ENCODE measurements at places on chromosomes 1 and 21.
A peak's percentile ranks its signal among the peaks of the same experiment; 100 is the strongest.

GRCh38 chr1:76543495-76543894, 323.8 kb upstream of the ST6GALNAC5 start:
- DNase-seq = no peak

DNA sequence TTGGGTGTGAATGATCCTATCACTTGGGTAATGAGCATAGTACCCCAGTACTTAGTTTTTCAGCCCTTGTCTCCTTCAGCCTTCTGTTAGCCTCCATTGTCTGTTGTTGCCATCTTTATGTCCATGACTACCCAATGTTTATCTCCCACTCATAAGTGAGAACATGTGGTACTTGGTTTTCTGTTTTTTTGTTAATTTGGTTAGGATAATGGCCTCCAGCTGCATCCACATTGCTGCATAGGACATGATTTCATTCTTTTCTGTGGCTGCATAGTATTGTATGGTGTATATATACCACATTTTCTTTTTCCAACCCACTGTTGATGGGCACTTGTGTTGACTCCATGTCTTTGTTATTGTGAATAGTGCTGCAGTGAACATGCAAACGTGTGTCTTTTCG, 39.6 kb upstream of the GPR52 start:
- peak; percentile 38 for DNase-seq

GRCh38 chr1:227891223-227891954, 56.3 kb downstream of the WNT9A start:
- DNase-seq = no peak

DNA sequence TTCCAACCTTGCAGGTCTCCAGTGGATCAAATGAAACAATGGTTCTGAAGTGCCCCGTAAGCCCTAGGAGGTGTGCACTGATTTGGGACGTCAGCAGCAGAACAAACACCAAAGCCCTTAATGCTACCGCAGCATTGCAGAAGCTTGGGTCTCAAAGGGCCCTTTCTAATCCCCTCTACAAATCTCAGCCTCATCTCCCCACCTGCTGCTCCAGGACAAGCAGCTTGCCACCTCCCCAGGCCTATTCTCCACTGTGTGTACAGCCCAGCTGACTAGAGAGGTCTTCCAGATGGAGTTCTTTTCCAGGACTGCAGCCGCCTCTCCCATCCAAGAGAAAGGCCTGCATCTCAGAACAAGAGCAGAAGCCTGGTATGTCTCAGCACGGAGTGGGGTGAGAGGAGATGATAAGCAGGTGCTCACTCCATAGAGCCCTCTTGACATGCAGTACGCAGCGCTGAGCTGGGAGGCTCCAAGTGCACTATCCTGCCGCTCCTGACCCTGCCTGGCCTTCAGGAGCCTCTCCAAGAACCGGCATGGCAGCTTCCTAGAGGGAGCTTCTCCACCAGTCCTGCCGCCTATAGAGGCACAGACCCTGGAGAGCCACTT, 46.3 kb downstream of the MRPL37 start:
- no peak for DNase-seq

GRCh38 chr21:34857874-34858273, 189.1 kb downstream of the CLIC6 start:
- DNase-seq = no peak

GRCh38 chr1:110555807-110556470, 37.0 kb upstream of the KCNA10 start:
- no peak for DNase-seq

All from GM04504 (cell line).